NCI-H524 treated with DMSO at 0.1 percent for 48 hours (cell line): ENCODE measurements at places on chromosomes 2 and 18.

DNA sequence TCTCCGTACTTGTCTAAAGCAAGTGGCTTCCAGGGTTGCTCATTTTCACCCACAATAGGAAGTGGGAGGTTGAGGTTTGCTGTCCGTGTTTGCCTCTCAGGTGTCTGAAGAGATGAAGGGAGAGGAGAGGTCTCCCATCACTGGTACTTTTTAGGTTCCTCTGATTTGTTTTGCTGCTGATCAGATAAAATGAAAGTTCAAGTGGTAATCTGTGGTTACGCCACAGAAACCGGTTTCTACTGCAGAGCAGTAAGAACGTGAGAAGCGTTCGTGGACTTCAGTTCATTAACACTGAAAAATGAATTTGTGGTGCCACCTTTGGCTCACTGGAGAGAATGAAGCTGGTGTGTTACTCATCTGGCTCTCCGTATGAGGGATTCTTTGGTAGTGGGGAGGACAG, 118.2 kb downstream of the GBX2 start:
- no peak for DNase-seq

DNA sequence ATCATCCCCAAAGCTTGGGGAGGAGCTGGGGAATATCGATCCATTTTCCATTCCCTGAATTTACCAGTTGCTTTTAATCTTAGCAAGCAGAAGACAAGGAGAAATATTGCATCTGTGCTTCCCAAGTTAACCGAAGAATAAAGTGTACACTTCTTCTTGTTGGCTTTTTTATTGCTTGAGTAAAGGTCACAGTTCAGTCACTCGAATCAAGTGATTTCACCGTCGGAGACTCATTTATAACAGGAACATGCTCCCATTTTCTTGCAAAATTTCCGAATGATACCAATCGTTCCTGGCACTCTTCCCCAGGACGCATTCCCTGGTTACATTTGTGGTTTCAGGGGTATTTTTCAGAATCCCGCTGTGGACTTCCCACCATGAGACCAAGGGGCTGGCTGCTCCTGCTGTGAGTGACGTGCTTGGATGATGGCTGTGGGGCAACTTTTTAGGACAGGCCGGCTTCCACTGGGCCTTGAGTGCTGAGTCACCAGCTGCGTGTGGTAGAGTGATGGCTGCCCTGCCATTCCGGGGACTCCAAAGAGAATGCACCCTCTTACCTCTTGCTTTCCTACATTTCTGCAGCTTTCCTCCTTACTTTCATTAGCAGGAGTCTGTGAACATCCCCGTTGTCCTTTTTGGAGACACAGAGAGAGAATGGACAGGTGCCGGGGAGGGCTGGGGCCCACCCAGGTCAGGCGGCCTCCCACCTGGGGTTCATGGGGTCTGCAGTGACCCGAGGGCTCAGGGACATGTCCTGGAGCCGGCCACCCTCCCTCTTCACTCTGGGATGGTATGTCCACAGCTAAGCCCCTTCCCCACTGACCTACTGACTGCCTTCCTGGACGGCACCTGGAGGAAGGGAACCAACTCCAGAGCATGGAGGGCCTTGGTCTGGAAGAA, 60.7 kb upstream of the HDAC4 start:
- no peak for DNase-seq

DNA sequence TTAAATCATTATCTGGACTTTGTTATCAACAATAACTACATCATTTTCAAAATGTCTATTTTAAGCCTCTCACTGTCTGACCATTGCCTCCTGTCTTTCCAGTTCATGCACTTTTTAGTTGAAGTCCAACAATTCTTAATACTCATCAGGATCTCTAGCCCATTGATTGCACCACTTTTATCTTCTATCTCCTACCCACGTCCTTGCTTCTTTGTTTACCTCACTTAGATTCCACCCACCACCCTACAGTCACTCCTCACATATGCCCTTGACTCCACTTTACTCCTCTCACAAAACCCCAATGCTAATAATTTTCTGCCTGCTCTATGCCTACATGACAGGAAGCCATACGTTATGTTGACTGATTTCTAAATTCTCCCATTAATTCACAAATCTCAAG, 21.9 kb downstream of the TACR1 start:
- DNase-seq: no peak

DNA sequence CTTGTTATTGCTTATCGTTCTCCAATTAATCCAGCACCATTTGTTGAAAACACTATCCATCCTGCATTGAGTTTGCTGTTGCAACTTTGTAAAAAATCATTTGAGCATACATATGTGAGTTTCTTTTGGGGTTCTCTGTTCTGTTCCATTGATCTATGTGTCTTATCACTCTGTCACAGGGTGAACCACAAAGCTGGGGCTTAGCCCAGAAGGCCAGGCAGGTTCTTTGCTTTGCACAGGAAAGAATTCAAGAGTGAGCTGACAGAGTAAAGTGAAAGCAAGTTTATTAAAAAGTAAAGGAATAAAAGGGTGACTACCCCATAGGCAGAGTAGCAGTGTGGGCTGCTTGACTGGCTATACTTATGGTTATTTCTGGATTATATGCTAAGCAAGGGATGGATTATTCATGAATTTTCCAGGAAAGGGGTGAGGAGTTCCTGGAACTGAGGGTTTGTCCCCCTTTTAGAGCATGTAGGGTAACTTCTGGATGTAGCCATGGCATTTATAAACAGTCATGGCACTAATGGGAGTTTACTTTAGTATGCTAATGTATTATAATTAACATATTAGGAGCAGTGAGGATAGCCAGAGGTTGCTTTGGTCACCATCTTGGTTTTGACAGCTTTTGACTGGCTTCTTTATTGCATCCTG, 46.8 kb downstream of the RNF138 start:
- no peak for DNase-seq

- no peak for DNase-seq
Measured at GRCh38 chr2:72367530-72368225, 220.0 kb upstream of the CYP26B1 start.

GRCh38 chr2:38207168-38207567, 131.2 kb upstream of the CYP1B1 start:
- no peak for DNase-seq

DNA sequence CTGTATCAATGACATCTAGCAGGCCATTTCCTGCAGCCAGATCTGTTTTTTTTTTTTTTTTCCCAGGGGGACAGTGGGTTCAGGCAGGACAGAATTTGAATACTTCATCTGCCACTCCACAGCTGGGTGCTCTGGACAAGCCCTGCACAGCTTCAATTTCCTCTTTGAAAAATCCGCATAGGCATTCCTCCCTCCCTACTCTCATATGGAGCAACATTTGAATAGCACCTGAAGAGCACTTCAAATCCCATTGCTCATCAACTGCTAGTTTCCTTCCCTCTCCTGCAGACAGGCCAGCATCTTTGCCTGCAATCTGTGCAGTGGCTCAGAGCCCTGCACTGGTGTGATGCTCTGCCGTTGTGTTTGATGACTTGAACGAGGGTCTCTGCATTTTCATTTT, 326.3 kb downstream of the TSN start:
- peak; percentile 74 for DNase-seq

DNA sequence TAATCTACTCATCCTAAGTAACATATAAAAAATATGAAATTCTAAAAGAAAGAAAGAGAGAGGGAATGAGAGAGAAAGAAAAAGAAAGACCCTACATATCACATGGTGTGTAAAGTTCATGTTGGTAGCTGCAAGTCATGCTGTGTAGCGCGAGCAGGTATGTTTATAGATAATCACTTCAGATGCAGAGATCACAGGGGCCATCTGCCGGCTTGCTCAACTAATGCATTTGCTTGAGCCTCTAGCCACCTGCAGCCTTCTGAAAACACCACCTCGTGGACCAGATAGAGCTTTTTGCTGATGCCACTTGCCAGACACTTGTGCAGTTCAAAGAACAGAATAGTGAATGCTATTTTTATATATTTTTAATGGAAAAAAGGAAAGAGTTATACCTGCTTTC, 37.6 kb downstream of the CDH7 start:
- peak; percentile 3 for DNase-seq

- no peak for DNase-seq
Measured at GRCh38 chr2:137964066-137964858, at the start of gene HNMT. Gene HNMT (plus strand): TSS chr2:137964473. CDS start chr2:137964492, 19 bp downstream.

GRCh38 chr18:8834881-8835280, 129.5 kb downstream of the MTCL1 start:
- no peak for DNase-seq

GRCh38 chr18:32769071-32769585, 3.7 kb downstream of the KLHL14 start:
- no peak for DNase-seq

- DNase-seq: no peak
Measured at GRCh38 chr2:231527091-231527395, 3.2 kb downstream of the NMUR1 start.

DNA sequence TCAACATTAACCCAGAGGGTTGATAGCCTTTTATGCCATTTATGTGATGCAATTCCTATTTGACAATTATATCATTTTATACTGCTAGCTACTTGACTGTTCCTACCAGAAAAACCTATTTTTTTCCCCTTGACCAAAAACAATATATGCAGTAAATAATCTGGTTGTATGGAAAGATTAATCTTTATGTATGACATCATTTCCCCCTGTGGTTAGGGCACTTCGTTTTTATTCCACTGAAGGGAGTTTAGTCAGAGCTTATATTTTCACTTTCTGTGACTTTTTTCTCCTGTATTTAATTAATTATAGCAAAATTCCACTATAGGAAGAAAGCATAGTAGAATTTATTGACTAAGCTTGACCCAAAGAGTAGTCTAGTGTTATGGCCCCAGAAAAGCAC, 107.6 kb downstream of the HAUS1 start:
- no peak for DNase-seq
